ENCODE measurements at places on chromosomes 4 and X. TPM values are rescaled to one million over a fixed set of nuclear protein-coding genes. Genes with fewer than 3 reads are reported as not detected.

The PDLIM3 gene
- polyA plus RNA-seq, result 13.0 TPM

The TRPC3 gene
- polyA plus RNA-seq, result 6.0 TPM

The ASMT gene
- 0.13 TPM for polyA plus RNA-seq

The KIT gene
- polyA plus RNA-seq, result 73.1 TPM

The SPATA18 gene
- 2.7 TPM for polyA plus RNA-seq

- no peak for DNase-seq
Observed at GRCh38 chr4:107747748-107748486, 27.9 kb upstream of the PAPSS1 start.

GRCh38 chr4:158768555-158769174 is at the start of gene FNIP2:
Gene FNIP2 (plus strand): TSS chr4:158769026. CDS start chr4:158769213, 187 bp downstream.
- DNase-seq, result peak; percentile 95

GRCh38 chr4:183770906-183771305 is 111.8 kb downstream of the TRAPPC11 start:
- DNase-seq, result no peak

- DNase-seq, result no peak
Observed at GRCh38 chrX:48715072-48715471, 18.5 kb downstream of the SUV39H1 start.

DNA sequence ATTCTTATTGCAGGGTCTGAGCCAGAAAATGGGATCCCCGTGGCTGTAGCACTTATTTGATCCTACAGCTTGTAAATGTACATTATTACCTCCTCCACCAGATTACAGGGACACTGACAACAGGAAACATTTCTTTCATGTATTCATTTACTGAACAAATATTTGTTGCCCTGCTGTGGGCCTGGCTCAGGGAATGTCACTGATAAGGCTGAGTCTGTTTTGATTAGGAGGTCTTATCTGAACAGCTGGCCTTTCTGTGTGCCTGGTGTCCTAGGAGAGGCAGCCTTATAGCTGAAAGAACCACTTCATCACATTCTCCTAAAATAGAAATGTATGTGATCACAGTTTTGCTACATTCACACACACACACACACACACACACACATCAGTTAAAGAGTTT is 45.5 kb upstream of the PROM1 start:
- no peak for DNase-seq

DNA sequence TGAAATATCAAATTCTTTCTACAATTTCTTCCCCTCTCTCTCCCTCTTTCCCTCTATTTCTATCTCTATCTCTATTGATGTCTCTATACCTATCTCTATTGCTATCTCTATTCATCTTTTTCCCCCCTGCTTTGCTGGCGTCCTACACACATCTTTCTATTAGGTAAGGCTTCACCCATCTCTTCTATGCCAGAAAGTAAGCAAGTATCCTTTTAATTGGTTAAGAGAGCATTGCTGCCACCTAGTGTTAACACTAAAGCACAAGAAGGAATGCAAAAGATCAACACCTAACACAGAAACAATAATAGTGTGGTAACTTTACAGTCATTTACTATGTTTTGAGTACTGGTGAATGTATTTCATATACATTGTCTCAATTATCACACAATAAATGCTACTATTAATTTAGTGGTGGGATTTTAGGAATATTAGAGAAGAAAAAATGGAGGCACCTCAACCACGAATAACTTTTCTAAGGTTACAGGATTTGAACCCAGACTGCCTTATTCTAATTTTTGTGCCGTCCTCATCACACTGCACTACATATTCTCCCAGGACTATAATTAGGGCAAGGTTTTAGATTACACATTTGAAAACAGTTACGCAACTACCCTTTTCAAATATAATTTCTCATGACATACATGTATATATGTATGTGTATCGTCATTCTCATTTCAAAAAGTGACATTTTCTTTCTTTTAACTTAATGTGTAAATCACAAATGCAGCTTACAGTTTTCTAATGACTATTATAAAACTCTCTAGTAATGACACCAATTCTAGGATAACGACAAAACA is 3.7 kb upstream of the C4orf36 start:
- peak; percentile 75 for DNase-seq

DNA sequence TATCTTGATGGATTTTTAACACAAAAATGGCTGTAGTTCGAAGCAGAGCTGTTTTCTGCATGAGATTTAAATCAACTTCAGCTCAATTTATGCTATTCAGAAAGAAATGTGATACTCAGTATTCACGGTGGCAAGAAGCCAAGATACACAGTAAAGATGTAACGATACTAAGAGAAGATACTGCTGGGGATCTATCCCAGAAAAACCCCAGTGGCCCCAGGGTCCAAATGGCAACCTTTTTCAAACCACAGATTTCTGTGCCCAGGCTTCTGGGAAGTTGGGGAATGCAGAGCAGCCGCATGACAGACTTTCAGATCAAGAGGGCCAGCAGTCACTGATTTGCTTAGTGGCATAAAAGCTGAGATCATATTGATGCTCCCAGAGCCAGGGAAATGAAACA is 353.9 kb downstream of the AFF2 start:
- no peak for DNase-seq

DNA sequence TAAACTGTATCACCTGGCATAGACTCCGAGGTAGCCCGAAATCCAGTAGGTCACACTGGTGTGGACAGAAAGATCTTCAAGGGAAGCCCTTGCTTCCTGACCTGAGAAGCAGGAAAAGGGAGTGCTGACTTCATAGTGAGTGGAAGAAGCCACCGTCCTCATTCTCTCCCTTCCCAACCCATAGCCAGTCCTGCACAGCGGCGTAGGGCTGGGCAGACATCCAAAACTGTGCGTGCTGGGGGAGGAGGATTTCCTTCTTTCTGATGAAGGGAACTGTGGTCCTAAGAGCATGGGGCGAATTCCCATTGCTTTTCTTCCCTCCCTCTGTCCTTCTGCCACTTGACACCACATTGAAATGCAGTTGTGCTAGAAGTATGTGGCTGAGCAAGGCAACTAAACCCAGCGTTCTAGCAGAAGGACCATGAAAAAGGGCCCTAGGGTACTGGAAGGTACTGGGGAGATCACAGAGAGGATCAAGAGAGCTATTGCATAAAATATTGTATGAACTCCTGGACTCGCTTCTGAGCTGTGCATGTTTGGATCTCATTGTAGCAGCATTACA is 66.9 kb downstream of the STOX2 start:
- peak; percentile 69 for DNase-seq

- no peak for DNase-seq
Observed at GRCh38 chr4:28490669-28491068, 1630.0 kb downstream of the STIM2 start.

DNA sequence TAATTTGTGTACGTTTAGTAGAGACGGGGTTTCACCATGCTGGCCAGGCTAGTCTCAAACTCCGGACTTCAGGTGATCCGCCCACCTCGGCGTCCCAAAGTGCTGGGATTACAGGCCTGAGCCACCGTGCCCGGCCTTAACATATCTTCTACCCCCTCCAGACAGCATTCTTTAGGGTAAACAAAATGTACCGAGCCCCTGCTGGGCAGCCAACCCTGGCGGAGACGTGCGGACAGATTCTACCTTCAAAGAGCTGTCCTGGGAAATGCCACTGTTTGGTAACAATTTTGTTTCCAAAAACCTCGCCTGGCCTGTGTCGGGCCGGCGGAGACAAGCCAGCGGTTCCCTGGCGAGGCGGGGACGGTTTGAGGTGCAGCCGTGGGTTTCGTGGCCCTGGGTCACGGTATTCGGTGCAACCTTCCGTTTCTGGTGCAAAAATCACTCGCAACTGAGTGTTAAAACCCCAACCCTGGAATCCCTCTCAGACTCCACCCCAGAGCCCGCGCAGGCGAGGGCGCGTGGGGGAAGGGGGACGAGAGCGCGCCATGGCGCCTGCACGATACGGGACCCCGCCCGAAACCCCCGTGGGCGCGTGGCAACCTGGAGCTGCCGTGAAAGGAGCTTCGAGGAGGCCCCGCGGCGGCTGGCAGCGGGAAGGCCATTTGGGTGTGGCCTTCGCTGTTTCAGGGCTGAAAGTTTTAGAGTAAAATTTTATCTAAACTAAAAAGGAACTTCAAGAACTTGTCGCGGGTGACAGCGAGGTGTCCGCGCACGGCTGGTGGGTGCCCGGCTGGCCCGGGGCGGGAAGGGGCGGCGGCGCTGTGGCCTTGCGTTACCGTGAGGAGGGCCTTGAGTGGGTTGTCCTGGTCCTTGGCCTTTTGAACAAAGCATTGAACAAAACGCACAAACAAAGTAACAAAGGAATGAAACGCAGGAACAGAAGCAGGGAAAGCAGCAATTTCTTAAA is 17.0 kb downstream of the MRFAP1 start:
- DNase-seq, result no peak

GRCh38 chr4:110164856-110165255 is 33.6 kb downstream of the ELOVL6 start:
- DNase-seq, result no peak
